ENCODE measurements at places on chromosomes 16 and 17.

GRCh38 chr16:11793840-11794239 lies 3.2 kb downstream of the ZC3H7A start:
- no peak for DNase-seq

DNA sequence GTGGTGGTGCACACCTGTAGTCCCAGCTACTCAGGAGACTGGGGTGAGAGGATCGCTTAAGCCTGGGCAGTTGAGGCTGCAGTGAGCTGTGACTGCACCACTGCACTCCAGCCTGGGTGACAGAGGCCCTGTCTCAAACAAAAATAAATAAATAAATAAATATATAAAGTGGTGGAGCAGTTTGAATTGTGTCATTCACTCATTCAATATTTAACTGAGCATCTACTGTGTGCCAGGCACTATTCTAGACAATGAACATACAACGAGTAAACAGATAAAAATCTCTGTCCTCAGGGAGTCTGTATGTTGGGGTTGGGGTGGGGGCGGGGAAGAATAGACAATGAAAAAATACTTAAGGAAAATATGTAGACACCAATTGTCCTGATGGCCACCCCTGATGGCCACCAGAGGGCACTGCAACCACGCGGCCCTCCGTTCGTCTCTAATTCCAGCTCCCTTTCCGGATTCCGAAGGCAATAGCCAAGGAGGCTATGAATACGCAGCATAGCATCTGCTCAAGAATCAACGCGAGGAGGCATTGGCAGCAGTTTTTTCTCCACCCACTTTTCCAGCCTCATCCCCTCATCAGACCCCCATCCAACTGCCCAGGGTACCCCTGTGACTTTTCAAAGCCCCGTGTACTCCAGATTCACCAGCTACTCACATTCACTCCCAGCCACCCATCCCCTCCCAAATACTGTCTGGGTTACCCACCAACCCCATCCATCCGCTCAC lies 21.4 kb downstream of the QPRT start:
- peak; percentile 92 for DNase-seq

DNA sequence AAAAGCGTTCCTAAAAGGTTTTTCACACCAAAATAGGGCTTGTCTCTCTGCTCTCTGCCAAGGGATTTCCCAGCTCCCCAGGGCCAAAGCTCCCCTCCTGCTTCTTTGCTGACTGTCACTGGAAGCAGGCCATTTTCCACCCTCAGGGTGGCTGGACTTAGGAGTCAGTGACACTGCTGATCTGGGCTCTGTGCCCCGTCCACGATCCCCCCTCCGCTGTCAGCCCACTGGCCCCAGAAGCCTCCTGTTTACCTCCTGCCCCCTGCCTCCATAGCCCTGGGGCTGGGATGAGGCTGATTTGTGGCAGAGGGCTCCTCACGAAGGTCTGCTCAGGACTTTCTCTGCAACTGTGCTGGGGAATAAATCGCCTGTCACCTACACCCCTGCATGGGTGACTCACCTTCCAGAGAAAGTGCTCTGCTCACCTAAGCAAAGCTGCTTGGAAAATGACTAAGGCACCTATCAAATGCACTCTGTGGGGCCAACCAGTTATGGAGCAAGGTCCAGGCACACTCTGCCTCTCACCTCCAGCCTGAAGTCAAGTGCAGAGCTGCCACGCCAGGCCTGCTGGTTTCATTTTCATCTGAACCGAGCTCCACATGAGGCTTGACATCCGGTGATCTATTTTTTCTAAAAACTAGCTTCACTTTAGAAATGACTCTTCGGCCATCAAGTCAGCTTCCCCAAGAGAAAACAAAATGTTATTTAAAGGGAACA lies 4.9 kb downstream of the MAP3K14 start:
- DNase-seq, result peak; percentile 37

- no peak for DNase-seq
Measured at GRCh38 chr17:71339206-71339605, 781.6 kb upstream of the SOX9 start.

DNA sequence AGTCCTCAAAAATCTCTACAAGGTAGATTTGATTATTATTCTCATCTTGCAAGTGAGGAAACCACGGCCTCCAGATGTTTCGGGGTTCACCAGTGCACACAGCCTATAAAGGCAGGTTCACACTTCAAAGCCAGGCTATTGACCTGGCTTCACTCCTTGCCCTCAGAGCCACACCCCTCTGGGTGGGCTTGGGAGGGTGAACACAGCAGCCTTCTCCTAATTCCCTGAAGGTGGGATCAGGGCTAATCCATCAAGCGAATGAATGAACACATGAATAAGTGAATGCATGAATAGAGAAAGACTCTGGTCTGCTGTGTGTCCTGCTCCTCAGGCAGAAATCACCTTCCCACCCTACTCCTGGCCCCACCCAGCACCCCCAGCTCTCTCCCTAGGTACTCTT lies 139.0 kb downstream of the CYLD start:
- DNase-seq, result no peak

GRCh38 chr17:72794152-72794551 lies 298.3 kb downstream of the SLC39A11 start:
- no peak for DNase-seq

DNA sequence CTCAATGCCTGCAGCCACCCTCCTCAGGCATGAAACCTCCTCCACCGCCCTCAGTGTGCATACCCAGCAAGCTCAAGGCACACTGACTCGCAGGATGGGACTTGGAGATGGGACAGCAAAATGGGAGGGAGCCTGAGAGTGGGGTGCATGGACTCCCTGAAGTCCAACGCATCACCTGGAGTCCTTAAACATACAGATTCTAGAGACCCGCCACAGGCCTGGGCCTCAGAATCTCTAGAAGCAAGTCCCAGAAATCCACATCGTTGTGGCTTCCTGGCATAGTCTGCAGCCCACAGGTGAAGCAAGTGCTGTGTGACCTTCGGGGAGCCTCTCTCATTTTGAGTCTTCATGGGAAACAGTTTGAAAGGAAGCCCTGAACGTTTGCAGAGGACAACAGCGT lies 3.6 kb upstream of the TBX21 start:
- DNase-seq, result no peak

GRCh38 chr17:16406742-16407674 lies 8.4 kb upstream of the TRPV2 start:
- peak; percentile 48 for DNase-seq

GRCh38 chr17:38361694-38362465 lies 10.2 kb downstream of the SOCS7 start:
- DNase-seq, result no peak

GRCh38 chr17:50514388-50514787 lies 6.1 kb downstream of the MYCBPAP start:
- no peak for DNase-seq

GRCh38 chr16:14296663-14297062 lies 225.5 kb downstream of the MRTFB start:
- DNase-seq, result no peak

GRCh38 chr17:32007463-32008298 lies 498 bp downstream of the LRRC37B start:
- DNase-seq, result peak; percentile 80

DNA sequence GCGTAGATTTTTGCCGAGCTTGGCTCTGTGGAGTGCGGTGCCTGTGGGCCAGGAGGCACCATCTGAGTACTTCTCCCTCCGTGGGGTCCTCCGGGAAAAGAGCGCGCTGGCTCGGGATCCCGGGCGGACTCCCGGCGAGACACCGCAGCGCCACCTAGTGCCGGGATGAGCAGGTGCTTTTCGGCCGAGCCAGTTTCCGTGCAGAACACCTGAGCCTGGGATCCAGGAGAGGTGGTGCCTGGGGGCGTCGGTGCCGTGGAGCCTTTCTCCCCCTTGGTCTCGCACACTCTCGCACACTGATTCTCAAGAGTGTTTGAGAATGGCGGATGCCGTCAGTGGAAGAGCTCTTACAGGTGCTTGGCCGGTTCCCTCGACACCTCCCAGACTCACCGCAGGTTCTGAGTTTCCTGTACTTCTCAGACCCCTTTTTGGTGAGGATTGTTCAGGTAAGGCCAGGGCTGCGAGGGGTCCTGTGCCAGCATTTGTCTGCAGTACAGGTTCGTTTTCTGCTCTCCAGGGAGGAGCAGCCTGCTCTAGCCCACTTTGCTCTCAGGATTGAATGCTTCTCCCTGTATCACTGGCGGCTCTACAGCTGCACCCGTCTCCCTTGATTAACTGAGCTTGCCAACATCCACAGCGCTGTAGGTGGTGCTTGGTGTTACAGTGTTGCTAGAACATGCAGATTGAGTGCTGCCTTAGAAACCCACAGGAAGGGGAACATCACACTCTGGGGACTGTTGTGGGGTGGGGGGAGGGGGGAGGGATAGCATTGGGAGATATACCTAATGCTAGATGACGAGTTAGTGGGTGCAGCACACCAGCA lies 23.3 kb downstream of the TBCD start:
- DNase-seq, result peak; percentile 51

- no peak for DNase-seq
Measured at GRCh38 chr16:12545792-12546342, 257.8 kb downstream of the CPPED1 start.

- peak; percentile 48 for DNase-seq
Measured at GRCh38 chr16:47018223-47018891, 44.9 kb upstream of the DNAJA2 start.

- no peak for DNase-seq
Measured at GRCh38 chr17:72303787-72304733, 183.2 kb downstream of the SOX9 start.

GRCh38 chr17:73313526-73314127 lies 1.8 kb upstream of the CDC42EP4 start:
- DNase-seq, result peak; percentile 20

GRCh38 chr16:75495076-75495674 lies at the start of gene CHST6:
Gene CHST6 (minus strand): TSS chr16:75495441. CDS start chr16:75479828, 15,613 bp downstream.
- peak; percentile 62 for DNase-seq

DNA sequence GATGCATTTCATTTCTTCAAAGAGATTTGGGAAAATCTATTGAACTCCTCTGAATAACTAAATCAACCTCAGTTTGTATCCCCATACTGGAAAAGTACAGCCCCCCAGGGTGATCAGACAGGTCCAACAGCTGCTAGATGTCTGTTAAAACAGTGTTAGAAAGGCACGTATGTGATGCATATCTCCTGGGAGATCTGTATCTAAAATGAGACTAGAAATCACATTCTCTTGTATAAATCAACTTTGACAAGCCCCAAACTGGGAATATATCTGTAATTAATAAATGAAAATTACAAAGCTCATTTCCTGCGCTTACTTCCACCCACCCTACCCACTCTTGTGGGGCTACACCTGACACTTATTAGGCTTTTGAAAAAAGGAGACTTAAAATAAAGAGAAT lies 3.8 kb upstream of the KIF2B start:
- no peak for DNase-seq

GRCh38 chr16:278863-279366 lies 1.5 kb upstream of the ARHGDIG start:
- DNase-seq, result peak; percentile 97

DNA sequence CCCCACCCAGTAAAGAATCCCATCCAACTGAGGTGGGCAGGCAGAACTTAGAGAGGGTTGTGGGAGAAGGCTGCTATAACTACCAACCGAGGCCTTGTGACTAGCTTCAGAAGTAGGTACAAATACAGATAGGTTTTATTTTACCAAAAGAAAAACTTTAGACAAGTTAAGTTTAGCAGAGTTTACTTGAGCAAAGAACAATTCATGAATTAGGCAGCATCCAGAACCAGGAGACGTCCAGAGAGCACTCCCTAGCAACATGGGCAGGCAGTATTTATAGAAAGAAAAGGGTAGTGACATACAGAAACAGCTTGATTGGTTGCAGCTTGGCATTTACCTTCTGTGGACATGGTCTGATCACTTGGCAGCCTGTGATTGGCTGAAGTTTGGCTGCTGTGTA lies 42.1 kb downstream of the SLFN5 start:
- DNase-seq, result no peak

- DNase-seq, result no peak
Measured at GRCh38 chr17:69764146-69764545, 310.9 kb upstream of the KCNJ16 start.

GRCh38 chr16:67963662-67964321 lies 4.6 kb downstream of the SLC12A4 start:
- DNase-seq, result no peak

GRCh38 chr17:14699574-14700185 lies 398.8 kb downstream of the HS3ST3B1 start:
- no peak for DNase-seq

- no peak for DNase-seq
Measured at GRCh38 chr17:43431714-43432523, 33.1 kb downstream of the ARL4D start.

DNA sequence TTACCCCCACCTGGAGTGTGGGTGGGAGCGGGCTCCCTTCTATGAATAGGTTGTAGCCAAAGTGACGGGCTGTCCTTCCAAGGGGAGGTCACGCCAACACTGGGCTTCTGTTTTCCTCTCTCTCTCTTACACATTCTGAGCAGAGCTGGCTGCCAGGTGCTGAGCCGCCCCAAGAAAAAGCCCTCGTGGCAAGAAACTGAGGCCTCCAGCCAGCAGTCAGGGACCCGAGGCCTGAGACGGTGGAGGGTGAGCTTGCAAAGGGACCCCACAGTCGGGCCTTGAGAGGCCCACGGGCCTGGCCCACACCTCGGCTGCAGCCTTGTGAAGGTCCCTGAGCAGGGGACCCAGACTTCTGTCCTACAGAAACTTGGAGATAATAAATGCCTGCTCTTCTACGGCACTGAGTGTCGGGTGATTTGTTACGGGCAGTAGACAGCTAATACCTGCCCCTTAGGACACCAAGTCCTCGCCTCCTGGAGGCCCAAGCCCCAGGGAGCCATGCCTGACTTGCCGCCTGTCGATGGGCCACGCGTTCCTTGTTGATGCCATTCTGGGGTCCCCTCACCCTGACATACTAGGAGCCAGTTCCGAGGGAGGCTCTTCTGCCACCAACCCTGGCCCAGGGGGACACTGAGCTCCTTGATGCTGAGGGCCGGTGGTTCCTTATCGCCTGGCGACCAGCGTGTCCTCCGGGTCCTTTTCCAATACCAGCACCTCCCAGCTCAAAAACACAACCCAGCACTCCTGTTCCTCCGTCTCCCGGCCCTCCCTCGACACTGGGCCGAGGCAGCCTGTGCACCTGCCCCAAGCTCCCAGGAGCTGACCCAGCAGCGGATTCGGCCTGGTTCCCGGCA lies 26.1 kb downstream of the SLC25A10 start:
- DNase-seq, result no peak

DNA sequence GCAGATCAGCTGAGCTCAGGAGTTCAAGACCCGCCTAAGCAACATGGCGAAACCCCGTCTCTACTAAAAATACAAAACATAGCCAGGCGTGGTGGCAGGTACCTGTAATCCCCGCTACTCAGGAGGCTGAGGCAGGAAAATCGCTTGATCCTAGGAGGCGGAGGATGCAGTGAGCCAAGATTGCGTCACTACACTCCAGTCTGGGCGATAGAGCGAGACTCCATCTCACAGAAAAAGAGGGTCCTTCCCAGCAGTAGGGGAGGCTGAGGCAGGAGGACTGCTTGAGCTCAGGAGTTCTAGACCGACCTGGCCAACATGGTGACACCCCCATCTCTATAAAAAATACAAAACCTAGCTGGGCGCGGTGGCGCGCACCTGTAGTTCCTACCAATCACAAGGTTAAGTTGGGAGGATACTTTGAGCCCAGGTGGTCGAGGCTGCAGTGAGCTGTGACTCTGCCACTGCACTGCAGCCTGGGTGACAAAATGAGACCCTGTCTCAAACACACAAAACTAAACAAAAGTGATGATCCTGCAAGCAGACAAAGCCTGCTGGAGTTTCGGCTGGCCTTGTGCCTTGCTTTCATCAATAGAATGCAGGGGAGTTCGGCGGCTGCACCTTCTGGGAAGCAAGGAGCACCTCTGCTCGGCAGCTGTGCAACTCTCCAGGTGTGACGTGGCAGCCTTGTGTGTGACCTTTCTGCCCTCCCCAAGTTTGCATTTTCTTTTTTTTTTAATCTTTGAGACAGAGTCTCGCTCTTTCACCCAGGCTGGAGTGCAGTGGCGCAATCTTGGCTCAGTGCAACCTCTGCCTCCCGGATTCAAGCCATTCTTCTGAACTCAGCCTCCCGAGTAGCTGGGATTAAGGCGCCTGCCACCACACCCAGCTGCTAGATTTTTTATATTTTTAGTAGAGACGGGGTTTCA lies 12.4 kb upstream of the YWHAE start:
- no peak for DNase-seq

All from hematopoietic multipotent progenitor cell treated with erythropoietin and hydrocortisone succinate and interleukin-3 and kit ligand, for 4 days (in vitro differentiated cells).